Aortic smooth muscle cell (primary cell): ENCODE measurements at places on chromosomes 5 and 9. TPM values are rescaled to one million over a fixed set of nuclear protein-coding genes. Genes with fewer than 3 reads are reported as not detected.

Gene ZNF622
- 48.7 and 56.1 TPM in 2 replicates for total RNA-seq

Gene FCN2
- total RNA-seq: not detected in 2 replicates

Gene BBLN
- 39.2 and 45.1 TPM in 2 replicates for total RNA-seq

Gene ANKRD31
- total RNA-seq: 0.06 and 0.13 TPM in 2 replicates

Gene PTGDS
- 9.8 and 21.8 TPM in 2 replicates for total RNA-seq

Gene GIN1
- total RNA-seq: 5.3 and 7.8 TPM in 2 replicates

Gene FABP6
- not detected in 2 replicates for total RNA-seq

Gene RETREG1
- total RNA-seq: 1.1 and 1.6 TPM in 2 replicates

Gene ZNF608
- 7.7 and 17.3 TPM in 2 replicates for total RNA-seq

Gene WNK2
- total RNA-seq: not detected in 2 replicates

Gene RANBP3L
- 0.13 and 0.31 TPM in 2 replicates for total RNA-seq

Gene CATSPER3
- total RNA-seq: 0.13 and 0.25 TPM in 2 replicates

Gene CNTNAP3
- 56.5 and 76.5 TPM in 2 replicates for total RNA-seq

Gene CDC20B
- 0.06 and 0.13 TPM in 2 replicates for total RNA-seq

Gene IL13
- total RNA-seq: not detected in 2 replicates

Gene FAM78A
- 0.40 and 0.44 TPM in 2 replicates for total RNA-seq

Gene CCDC69
- 0.93 and 1.3 TPM in 2 replicates for total RNA-seq

Gene IPO11
- 23.1 and 24.3 TPM in 2 replicates for total RNA-seq

Gene GPR151
- total RNA-seq: not detected in 2 replicates

Gene SHISAL2B
- not detected in 2 replicates for total RNA-seq

Gene RICTOR
- total RNA-seq: 48.9 and 63.2 TPM in 2 replicates

Gene LCN9
- not detected in 2 replicates for total RNA-seq

Gene PPP1R26
- total RNA-seq: 10.5 and 11.5 TPM in 2 replicates

Gene TCF7
- total RNA-seq: 1.2 and 2.8 TPM in 2 replicates

Gene SEC61B
- total RNA-seq: 72.6 and 89.3 TPM in 2 replicates

Gene C9orf50
- 0.13 and 0.19 TPM in 2 replicates for total RNA-seq

Gene PCDHGC3
- total RNA-seq: 72.0 and 83.4 TPM in 2 replicates

Gene FAM200C
- total RNA-seq: 3.0 and 3.7 TPM in 2 replicates

Gene CCDC180
- total RNA-seq: 2.7 and 4.5 TPM in 2 replicates

Gene IL3
- not detected in 2 replicates for total RNA-seq

Gene ANXA1
- 1,496 and 1,599 TPM in 2 replicates for total RNA-seq

Gene DOK3
- total RNA-seq: 1.4 and 2.0 TPM in 2 replicates

Gene ACSL6
- 0.25 TPM in 1 of 2 replicates, not detected in the other for total RNA-seq

Gene UBLCP1
- 13.2 and 14.7 TPM in 2 replicates for total RNA-seq

Gene ACER2
- total RNA-seq: 2.5 and 3.6 TPM in 2 replicates

Gene FAM170A
- total RNA-seq: not detected in 2 replicates

Gene STKLD1
- total RNA-seq: 0.44 and 0.79 TPM in 2 replicates

Gene OR13C9
- 0.06 TPM in 1 of 2 replicates, not detected in the other for total RNA-seq

Gene NOXA1
- total RNA-seq: 0.53 and 0.56 TPM in 2 replicates

Gene TMEM232
- 4.3 and 5.9 TPM in 2 replicates for total RNA-seq

Gene FNBP1
- total RNA-seq: 70.9 and 84.2 TPM in 2 replicates

Gene MARCOL
- total RNA-seq: not detected in 2 replicates

Gene NSG2
- not detected in 2 replicates for total RNA-seq

Gene AP3B1
- 79.8 and 80.0 TPM in 2 replicates for total RNA-seq

Gene PTGES
- 1.9 and 4.4 TPM in 2 replicates for total RNA-seq
